H54 (cell line): ENCODE measurements at places on chromosomes 5 and 9.

GRCh38 chr5:67287510-67288268, 91.1 kb upstream of the CD180 start:
- DNase-seq, result no peak

- DNase-seq, result no peak
Measured at GRCh38 chr5:98573834-98574320, 199.6 kb upstream of the RGMB start.

GRCh38 chr5:141523991-141524390, 35.1 kb downstream of the PCDHGC5 start:
- DNase-seq, result no peak

DNA sequence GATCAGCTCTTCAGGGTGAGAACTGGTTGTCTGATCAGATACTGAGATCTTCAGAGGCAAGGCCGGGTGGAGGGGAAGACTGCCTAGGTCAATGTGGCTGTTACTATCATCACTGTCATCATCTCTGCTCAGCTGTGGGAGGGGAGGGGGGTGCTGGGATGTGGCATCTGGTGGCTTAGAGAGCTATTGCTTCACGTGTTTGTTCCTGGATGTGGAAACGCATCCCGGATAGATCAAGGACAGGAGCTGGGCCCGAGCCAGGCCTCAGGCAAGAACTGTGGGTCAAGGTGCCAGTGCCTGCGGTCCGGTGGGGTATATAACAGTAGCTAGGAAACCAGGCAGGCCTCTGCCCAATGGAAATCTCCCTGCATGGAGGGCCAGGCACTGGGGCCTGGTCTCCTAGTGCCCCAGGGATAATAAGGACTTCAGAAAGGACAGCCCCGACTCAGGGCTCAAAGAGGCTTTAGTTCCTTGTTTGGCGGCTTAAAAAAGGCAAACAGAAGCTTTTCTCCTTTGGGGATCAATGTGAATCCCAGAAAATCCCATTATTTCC, 30.3 kb upstream of the TIFAB start:
- no peak for DNase-seq

- no peak for DNase-seq
Measured at GRCh38 chr9:90873422-90873821, 71.8 kb downstream of the SYK start.

DNA sequence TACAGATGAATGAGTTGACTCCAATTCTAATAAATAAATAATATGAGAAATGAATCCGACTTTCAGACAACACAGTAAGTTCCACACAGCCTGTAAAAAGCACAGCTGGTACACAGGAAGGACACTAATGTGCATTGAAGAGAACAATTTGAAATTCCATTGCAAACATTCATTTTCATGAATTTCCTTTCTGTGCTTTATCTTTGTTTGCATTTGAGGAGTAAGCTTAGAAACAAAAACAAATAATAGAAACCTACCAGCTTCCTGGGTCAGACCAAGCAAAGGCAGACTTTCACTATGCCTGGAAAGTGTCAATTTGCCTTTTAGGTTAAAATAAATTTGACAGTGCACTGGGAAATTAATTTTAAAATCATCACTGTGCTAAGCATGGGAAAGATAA, 143.8 kb upstream of the VLDLR start:
- no peak for DNase-seq

DNA sequence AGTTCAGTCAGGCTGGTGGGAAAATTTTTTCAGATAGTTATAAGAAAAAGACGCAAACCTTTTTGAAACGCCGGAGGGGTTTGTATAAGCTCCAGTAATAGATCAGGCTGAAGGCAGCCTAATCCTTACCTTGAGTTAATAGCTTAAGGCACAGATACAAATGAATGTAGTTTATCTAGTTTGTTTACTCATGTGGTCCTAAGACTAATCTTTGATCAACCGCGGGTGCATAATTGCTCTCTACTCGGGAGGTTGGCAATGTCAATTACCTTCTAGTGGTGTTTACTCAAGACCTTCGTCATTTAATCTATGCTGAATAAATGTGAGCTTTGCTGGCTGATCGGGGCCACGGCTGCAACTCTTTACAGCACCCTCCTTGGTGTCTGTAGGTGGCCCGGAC, 665 bp upstream of the INSL4 start:
- DNase-seq, result no peak
